ENCODE measurements at places on chromosomes 3 and 15. TPM values are rescaled to one million over a fixed set of nuclear protein-coding genes. Genes with fewer than 3 reads are reported as not detected.

DNA sequence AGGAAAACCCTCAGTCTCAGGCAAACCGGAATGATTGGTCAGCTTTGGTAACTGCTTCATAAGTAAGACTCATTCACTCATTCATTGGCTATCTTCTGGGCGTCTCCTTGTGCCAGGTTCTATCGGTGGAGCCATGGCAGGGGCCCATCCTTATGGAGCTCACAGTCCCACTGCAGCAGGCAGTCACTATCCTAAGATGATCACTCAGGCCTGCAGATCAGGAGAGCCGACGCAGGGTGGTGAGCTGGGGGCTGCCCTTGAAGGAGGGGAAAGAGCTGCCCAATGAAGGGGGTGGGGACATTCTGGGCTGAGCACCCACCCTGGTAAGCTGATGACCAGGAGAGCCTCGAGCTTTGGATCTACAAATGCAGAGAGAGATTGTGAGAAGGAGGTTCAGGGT lies 20.5 kb upstream of the FGD5 start:
- H3K36me3 ChIP-seq, result no peaks in the 10 kb centered on the region
- peaks cover 6% of the 10 kb centered on the region for H3K4me1 ChIP-seq
- DNase-seq, result no peak
- H3K27me3 ChIP-seq, result no peaks in the 10 kb centered on the region

- H3K27me3 ChIP-seq, result peaks cover 60% of the 10 kb centered on the region
- H3K4me1 ChIP-seq, result peaks cover 26% of the 10 kb centered on the region
- no peak for DNase-seq
- no peaks in the 10 kb centered on the region for H3K36me3 ChIP-seq
Observed at GRCh38 chr3:6860954-6861624, at the start of gene GRM7. Gene GRM7, plus strand, starts transcription at chr3:6861115.

CCR1 gene
- not detected for total RNA-seq

DNA sequence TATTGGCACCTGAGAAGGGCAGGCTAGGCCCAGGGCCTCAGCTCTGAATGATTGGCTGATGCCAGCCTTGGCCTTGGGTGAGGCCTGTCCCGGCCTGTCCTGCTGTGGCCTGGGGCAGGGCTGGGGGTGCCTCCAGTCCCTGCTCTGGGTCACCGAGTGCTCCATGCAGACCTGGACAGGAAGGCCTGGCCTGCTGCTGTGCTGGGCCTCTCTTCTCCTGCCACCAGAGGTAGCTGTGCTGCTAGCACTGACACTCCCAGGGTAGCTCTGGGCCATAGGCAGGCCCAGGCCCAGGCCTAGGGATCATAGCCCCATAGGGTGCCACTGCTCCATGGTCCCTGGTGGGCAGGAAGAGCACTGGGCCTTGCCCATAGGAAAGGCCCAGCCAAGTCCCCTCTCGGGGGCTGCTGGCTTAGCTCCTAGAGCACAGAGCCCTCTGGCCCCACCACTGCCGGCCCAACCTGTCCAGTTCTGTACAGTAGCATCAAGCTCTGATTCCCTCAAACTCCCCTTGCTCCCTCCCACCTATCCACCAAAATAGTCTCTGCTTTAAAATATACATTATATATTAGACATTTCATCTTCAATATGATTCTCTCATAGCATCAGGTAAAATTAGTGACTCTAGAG lies 18.2 kb downstream of the ABTB1 start:
- no peak overlapping the region for H3K27ac ChIP-seq
- no peaks in the 10 kb centered on the region for H3K27me3 ChIP-seq
- DNase-seq, result peak; percentile 47
- H3K4me3 ChIP-seq, result no peak overlapping the region

- H3K4me1 ChIP-seq, result peaks cover 65% of the 10 kb centered on the region
- no peak overlapping the region for H3K4me3 ChIP-seq
Observed at GRCh38 chr15:85760049-85760448, 34.7 kb downstream of the KLHL25 start.

LEKR1 gene
- total RNA-seq, result not detected

GRCh38 chr3:179107617-179108016 lies 36.0 kb upstream of the ZMAT3 start:
- no peaks in the 10 kb centered on the region for H3K36me3 ChIP-seq
- H3K4me3 ChIP-seq, result no peak overlapping the region
- no peak overlapping the region for H3K27ac ChIP-seq
- no peaks in the 10 kb centered on the region for H3K4me1 ChIP-seq

GRCh38 chr15:36886701-36887100 lies 213.6 kb downstream of the MEIS2 start:
- no peak for DNase-seq
- H3K4me3 ChIP-seq, result peak overlapping the region; percentile 44
- H3K27ac ChIP-seq, result no peak overlapping the region
- H3K36me3 ChIP-seq, result no peaks in the 10 kb centered on the region
- H3K27me3 ChIP-seq, result no peaks in the 10 kb centered on the region

SNRPA1 gene
- 3.5 TPM for total RNA-seq

POLR2H gene
- 273 TPM for total RNA-seq

GRCh38 chr15:92682741-92683510 lies 27.4 kb upstream of the FAM174B start:
- peak; percentile 49 for DNase-seq
- H3K4me3 ChIP-seq, result no peak overlapping the region
- H3K4me1 ChIP-seq, result peaks cover 3% of the 10 kb centered on the region
- H3K27ac ChIP-seq, result no peak overlapping the region

DNA sequence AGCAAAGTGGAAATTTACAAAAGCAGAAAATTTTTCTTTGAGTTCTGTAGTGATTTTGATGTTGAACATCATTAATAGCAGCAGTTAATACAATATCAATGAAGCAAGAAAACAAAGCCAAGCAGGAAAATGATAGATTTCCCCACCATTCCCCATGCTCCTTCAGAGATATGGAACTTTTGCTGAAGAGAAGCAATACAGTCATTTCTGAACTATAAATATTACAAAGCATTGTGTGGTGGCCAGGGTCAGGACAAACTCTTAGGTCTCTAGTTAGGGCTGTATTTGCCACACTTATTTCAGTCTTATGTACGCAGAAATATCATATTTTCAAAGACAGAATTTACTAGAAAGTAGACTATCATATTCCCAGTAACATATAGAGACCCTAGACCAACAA lies 88.8 kb upstream of the P3H2 start:
- H3K36me3 ChIP-seq, result no peaks in the 10 kb centered on the region
- no peak overlapping the region for H3K27ac ChIP-seq
- no peaks in the 10 kb centered on the region for H3K4me1 ChIP-seq
- H3K4me3 ChIP-seq, result no peak overlapping the region

DNA sequence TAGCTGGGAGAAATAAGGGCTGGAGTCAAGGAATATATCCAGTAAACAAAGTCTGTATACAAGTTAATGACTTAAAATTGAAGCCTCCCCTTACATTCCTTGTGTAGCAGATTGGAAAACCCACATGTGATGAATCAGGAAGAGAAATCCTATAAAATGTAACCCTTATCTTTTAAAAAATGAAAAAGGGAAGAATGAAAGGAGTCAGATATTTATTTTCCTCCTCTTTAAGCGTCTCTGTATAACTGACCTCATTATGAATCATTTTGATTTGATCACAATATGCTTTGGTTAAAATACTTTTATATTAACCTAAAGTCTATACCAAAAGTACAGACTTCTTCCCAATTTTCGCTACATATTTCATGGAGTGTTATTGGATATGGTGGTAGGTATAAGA lies 316.3 kb upstream of the STAC start:
- no peak overlapping the region for H3K4me3 ChIP-seq
- H3K36me3 ChIP-seq, result no peaks in the 10 kb centered on the region
- no peaks in the 10 kb centered on the region for H3K4me1 ChIP-seq
- no peaks in the 10 kb centered on the region for H3K27me3 ChIP-seq

GRCh38 chr3:50557915-50558314 lies 9.6 kb downstream of the C3orf18 start:
- no peak overlapping the region for H3K27ac ChIP-seq
- H3K27me3 ChIP-seq, result peaks cover 10% of the 10 kb centered on the region
- no peaks in the 10 kb centered on the region for H3K4me1 ChIP-seq
- no peak overlapping the region for H3K4me3 ChIP-seq
- no peaks in the 10 kb centered on the region for H3K36me3 ChIP-seq

- no peak for DNase-seq
- no peak overlapping the region for H3K4me3 ChIP-seq
- peaks cover 47% of the 10 kb centered on the region for H3K36me3 ChIP-seq
- peak overlapping the region; percentile 56 for H3K27ac ChIP-seq
- H3K27me3 ChIP-seq, result no peaks in the 10 kb centered on the region
Observed at GRCh38 chr3:30659270-30660130, 53.1 kb downstream of the TGFBR2 start.

GRCh38 chr3:112857526-112857925 lies 10.9 kb upstream of the CD200R1L start:
- no peak overlapping the region for H3K27ac ChIP-seq
- H3K4me1 ChIP-seq, result no peaks in the 10 kb centered on the region
- no peaks in the 10 kb centered on the region for H3K27me3 ChIP-seq
- no peak for DNase-seq

DNA sequence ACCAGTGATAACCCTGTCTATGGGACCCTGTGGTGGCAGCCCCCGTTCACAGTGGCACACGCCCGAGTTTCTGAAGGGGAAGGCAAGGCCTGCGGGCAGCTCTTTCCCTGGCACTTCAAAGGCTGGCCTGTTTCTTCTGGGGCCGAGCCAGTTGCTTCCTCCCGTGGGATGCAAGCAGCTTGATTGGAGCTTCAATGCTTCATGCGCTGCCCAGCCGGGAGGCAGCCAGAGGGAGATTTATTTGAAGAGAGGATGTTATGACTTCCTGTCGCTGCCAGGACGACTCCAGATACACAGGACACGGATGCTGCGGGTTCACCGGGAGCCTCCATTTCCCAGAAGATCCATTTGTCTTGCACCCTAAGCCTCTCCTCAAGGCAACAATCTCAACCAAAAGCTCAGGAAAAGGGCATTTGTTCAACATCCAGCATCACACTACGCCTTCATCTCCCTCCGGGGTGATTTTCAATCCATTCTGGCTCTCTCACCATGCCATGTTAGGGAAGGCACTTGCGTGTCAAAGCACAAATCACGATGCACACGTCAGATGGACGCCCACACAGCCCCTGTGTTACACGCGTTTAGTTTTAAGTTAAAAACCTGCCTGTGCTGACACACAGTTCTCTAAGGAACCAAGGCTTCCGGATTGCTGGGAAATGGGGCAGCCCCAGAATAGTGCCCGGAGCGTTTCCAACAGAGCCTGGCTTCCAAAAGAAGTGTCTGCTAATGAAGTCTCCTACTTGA lies 330.2 kb downstream of the OCA2 start:
- no peaks in the 10 kb centered on the region for H3K4me1 ChIP-seq
- DNase-seq, result no peak
- no peak overlapping the region for H3K27ac ChIP-seq
- H3K4me3 ChIP-seq, result no peak overlapping the region
- H3K27me3 ChIP-seq, result no peaks in the 10 kb centered on the region
- no peaks in the 10 kb centered on the region for H3K36me3 ChIP-seq

RCCD1 gene
- total RNA-seq, result 2.2 TPM

DNA sequence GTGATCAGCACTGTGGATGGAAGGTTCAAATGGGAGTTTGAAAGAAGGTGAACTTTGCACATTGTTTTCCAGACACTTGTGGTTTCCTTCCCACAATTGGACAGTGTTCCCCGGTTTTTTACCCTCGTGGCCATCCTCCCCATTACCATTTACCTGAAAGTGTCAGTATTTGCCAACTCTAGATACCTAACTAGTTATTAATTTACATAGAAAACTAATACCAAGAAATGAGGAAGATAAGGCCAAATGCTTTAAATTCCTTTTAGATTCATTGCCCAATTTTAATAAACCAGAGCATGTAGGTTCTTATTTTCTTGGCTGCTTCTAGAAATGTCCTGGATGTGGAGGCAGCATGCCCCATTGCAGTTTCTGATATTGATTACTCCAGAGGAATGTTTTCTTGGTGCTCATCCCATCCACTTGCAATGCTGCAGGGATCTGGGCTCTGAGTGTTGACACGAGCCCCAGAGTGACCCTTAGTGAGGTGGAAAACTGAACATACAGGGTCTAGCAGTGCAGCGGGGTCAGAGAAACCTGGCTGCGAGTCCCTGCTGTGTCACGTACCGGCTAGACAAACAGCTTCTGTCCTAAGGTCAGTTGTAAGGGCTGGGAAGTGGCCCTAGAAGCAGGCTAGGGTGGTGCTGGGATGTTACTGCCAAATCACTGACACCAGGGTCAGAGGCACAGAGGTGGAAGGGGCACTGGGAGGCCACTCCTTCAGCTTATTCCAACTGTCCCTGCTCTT lies 23.5 kb downstream of the LSM3 start:
- no peak overlapping the region for H3K4me3 ChIP-seq
- H3K27ac ChIP-seq, result no peak overlapping the region
- no peaks in the 10 kb centered on the region for H3K27me3 ChIP-seq
- peaks cover 16% of the 10 kb centered on the region for H3K4me1 ChIP-seq
- peaks cover 27% of the 10 kb centered on the region for H3K36me3 ChIP-seq

GRCh38 chr3:191363221-191363620 lies 32.9 kb upstream of the UTS2B start:
- no peak for DNase-seq
- no peak overlapping the region for H3K4me3 ChIP-seq
- H3K27me3 ChIP-seq, result no peaks in the 10 kb centered on the region
- H3K4me1 ChIP-seq, result no peaks in the 10 kb centered on the region
- peaks cover 69% of the 10 kb centered on the region for H3K36me3 ChIP-seq
- no peak overlapping the region for H3K27ac ChIP-seq

DNA sequence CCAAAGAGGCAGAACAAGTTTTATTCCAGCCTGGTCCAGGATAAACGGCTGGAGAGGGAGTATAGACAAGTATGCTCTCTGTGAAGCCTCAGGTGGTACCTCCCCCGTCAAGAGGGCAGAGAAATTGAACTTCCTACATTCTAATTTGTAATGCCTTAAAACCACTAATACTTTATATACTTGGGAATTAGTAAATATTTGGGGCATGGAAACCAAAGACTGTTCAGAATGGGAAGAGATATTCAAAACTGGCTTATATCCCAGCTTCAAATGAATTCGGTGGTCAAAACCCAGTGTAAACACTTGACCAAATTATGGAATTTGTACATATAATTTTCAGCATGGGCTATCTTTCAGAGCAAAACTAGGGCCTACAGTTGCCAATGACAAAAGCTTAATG lies 122.6 kb downstream of the FBN1 start:
- no peaks in the 10 kb centered on the region for H3K27me3 ChIP-seq
- DNase-seq, result no peak
- H3K4me3 ChIP-seq, result no peak overlapping the region
- H3K27ac ChIP-seq, result no peak overlapping the region
- peaks cover 11% of the 10 kb centered on the region for H3K4me1 ChIP-seq

HGD gene
- total RNA-seq, result 43.7 TPM

DNA sequence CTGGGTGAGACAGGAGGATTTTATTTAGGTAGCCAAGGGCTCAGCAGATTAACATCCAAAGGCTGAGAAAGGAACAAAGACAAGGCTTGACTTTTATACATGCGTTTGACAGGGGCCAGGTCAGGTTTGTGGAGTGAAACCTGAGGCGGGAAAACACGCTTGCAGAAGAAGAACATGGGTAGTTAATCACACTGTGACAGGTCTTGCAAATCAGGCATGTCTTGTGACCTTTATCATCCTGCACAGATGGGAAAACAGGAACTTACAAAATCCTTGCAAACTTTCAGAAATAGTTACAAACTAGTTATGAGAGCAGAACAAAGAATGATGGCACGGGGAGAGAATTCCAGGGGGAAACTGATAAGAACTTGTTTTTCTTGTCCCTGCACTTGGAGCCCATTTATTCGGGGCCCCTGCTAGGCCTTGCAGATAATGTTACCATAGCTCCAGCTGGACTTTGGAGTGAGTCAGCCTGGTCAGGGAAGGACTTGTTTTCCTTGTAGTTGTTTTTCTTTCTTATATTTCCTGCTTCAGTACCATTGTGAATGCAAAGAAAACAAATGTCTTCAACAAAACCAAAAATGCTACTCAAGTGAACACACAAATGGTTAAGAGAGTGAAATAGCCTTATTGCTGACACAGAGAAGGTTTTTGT lies 965.9 kb upstream of the ROBO1 start:
- no peaks in the 10 kb centered on the region for H3K27me3 ChIP-seq
- H3K4me3 ChIP-seq, result no peak overlapping the region
- peak; percentile 57 for DNase-seq
- H3K36me3 ChIP-seq, result no peaks in the 10 kb centered on the region
- no peaks in the 10 kb centered on the region for H3K4me1 ChIP-seq
